ENCODE measurements at places on chromosomes 1 and 21.
A peak's percentile ranks its signal among the peaks of the same experiment; 100 is the strongest.

- DNase-seq: no peak
Observed at GRCh38 chr1:154906621-154907081, 29.9 kb downstream of the PMVK start.

DNA sequence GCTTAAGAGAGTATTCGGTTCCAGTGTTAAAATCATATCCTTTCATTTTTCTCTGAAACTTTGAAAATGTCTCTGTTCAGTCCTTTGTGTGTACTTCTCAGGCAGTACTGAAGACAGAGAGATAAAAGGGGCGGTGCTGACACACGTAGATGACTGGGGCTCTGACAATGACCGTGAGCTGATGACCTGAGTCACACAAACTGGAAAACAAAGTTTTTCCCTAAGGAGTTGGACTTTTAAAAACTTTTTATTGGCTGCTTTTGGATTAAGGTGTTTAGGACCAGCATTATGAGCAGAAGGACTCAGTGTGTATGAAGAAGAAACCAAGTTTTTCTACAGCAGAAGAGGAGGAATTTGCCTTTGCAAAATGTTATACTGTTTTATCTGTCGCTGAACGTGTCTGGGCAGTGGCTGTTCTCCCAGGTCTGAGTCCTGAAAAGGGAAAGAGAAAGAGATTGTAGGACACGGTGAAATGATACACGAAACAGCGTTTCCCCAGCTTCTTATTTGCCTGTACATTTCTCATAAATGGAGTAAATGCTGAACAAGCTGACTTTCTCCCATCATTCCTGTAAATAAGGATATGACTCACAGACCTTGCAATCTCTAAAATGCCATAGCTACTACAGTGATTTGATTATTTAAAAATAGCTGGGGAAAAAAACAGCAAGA is 51.5 kb downstream of the MAP3K7CL start:
- peak; percentile 94 for DNase-seq

DNA sequence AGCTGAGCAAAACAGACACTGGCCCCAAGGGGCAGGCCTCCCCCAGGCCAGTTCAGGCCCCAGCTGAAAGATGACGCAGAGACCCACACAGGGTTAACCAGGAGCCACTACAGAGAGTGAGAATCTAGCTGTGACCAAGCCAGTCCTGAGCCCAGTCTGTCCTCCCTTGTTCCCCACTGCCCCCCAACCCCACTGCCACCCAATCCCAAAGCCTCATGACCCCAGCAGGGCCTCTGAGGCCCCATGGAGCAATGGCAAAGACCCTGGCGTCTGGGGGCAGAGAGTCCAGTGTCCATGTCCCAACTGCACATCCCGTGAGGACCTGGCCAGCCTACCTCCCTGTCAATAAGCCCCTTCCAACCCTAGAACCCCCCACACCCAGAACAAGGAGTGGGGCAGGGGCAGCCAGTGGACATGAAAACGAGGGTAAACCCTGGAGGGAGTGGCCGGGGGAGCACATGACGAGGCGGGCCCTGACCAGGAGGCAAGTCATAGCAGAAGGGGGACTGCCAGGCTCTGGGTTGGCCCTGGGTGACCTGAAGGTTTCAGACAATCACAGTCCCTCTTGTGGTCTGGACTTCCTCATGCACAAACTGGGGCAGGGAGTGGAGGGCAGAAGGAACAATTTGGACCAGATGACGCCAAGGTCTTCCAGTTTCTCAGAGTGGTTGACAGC is 100.5 kb downstream of the GLIS1 start:
- DNase-seq: no peak

GRCh38 chr1:54312796-54313316 is 93.3 kb downstream of the SSBP3 start:
- no peak for DNase-seq

DNA sequence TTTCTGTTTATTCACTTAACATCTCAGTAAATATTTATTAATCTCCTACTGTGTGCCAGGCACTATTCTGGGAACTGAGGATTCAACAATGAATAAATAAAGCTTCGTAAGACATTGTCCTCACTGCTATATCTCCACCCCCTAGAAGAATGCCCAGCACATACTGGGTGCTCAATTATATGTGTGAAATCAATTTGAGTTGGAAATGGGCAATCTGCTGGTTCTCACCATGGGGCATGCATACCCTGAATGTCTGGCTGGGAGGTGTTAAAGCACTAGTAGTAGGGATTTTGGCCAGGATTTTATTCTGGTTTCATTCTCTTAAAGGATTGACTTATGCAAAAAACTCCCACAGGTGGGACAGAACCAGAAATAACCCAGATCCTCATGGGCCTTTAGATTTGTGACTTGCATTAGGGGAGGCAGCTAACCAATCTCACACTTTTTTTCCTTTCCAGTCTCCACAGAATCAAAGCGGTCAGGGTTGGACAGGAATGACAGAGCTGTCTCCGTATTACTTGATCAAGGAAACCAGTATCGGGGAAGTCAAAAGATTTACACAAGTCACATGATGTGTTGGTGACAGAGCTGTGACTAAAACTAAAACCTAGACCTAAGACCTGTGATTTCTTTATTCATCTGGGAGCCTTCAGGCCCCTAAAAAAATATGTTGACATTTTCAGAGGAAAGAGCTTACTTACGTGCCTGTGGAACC is 12.8 kb downstream of the GFI1 start:
- DNase-seq: no peak

GRCh38 chr1:85628791-85629531 is 48.4 kb downstream of the CCN1 start:
- DNase-seq: no peak

- peak; percentile 82 for DNase-seq
Observed at GRCh38 chr1:64823691-64824476, 79.0 kb downstream of the RAVER2 start.

- no peak for DNase-seq
Observed at GRCh38 chr1:202244841-202245261, 51.3 kb downstream of the LGR6 start.

GRCh38 chr1:91559838-91560565 is 59.4 kb downstream of the CDC7 start:
- DNase-seq: no peak

GRCh38 chr1:203117611-203118575 is 9.6 kb upstream of the ADORA1 start:
- peak; percentile 79 for DNase-seq

- DNase-seq: peak; percentile 8
Observed at GRCh38 chr1:92708368-92708950, 76.4 kb downstream of the EVI5 start.

GRCh38 chr1:159996653-159997052 is 35.1 kb downstream of the PIGM start:
- DNase-seq: no peak

DNA sequence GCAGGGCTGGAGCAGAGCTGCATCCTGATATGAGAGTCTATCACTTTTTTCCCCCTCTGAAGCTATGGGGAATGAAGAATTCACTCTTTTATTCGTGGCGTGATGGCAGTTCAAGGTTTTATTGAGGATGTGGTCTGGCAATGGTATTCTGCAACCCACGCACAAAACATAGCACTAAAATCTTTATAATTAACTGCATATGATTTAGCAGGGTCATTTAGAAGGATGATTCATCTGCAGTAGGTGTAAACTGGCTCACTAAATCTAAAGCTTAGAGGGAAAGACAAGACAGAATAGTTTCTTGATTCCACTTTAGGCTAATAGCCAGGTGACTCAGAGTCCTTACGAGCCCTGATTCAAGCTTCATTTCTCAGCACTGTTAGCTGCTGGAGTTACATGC is 25.0 kb upstream of the CHRM3 start:
- no peak for DNase-seq

DNA sequence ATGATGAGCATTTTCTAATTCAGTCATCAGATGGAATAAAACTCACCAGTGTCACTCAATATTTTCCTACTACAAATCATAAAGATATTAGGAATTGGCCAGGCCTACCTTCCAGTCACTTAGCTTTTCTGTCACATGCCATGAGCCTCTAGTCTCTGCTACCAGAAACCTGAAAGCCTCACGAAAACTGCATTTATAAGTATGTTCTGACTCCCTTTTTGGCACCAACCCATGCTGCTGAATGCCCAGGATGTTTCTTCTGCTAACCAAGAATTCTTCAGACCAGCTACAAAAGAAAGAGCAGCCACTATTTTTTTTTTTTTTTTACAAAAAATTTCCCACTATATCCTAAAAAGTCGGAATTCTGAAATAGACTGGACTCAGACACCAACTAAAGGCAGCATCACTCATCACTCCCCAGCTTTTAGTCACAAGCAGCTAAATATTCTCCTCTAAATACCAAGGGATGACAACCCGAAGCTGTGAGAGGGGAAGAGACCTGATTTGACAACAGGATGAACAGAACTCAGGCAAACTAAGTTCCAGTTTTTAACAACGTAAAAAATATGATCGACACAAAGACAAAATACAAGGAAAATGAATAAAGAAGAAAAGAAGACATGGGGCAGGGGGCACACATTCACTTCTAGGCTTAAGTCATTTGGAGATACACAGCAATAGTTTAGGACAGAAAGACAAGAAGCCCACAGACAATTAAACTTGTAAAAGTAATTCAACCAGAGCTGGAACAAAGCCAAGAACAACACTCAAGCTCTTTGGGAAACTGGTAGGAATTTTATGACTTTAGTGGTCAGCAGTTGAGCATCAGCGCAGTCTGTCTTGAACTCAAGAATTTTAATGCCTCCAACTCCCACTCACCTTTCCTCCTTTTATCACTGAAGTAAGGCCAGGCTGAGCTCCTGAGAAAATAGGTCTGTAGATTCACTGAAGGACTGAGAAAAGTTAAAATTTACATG is 1.7 kb downstream of the DCAF8 start:
- no peak for DNase-seq

- DNase-seq: no peak
Observed at GRCh38 chr1:171740356-171740863, 1.5 kb downstream of the VAMP4 start.

- DNase-seq: peak; percentile 90
Observed at GRCh38 chr1:9181176-9181906, 52.4 kb upstream of the GPR157 start.

GRCh38 chr1:21266119-21266774 is 24.0 kb downstream of the ECE1 start:
- DNase-seq: no peak

DNA sequence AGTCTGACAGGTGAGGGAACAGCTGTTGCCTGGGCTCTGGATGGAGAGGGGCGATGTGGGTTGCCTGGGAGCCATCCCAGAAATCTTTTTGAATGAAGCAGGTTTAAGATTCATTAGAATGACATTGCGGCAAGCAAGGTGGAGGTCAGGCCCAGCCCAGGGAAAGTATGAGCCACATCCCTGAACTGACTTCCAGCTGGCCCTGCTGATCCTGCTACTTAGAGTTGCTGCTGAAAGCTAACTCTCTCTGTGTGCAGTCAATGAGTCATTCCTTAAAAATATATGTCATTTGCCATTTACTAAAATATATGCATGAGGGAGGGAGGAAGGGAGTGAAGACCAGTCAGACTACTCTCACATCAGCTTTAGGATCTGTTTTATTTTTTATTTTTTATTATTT is 54.3 kb upstream of the RAB3GAP2 start:
- no peak for DNase-seq

GRCh38 chr1:22031214-22031962 is 21.1 kb upstream of the CDC42 start:
- peak; percentile 33 for DNase-seq

- DNase-seq: no peak
Observed at GRCh38 chr1:24151175-24151533, 8.2 kb upstream of the IL22RA1 start.

DNA sequence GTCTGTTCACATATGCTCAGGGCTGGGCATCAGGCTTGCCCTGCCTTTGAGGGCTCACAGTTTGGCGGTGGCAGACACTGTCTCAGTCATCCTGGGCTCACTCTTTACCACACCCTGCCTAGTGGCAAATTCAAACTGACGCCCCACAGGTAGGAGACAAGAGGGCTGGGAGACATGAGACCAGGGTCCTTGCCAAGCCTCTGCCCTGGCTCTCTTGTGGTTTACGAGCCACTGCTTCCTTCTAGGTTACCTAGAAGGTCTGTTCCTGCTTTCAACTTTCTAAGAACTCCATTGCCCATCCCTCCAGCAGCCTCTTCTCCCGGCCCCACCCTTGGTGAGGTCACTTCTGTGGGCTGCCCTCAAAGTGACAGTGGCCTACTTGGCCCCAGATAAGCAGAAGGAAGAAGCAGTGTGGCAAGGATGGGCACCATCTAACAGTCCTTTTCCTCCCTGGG is 10.5 kb downstream of the KIF21B start:
- peak; percentile 80 for DNase-seq

GRCh38 chr1:176225479-176225875 is 18.4 kb upstream of the COP1 start:
- no peak for DNase-seq

DNA sequence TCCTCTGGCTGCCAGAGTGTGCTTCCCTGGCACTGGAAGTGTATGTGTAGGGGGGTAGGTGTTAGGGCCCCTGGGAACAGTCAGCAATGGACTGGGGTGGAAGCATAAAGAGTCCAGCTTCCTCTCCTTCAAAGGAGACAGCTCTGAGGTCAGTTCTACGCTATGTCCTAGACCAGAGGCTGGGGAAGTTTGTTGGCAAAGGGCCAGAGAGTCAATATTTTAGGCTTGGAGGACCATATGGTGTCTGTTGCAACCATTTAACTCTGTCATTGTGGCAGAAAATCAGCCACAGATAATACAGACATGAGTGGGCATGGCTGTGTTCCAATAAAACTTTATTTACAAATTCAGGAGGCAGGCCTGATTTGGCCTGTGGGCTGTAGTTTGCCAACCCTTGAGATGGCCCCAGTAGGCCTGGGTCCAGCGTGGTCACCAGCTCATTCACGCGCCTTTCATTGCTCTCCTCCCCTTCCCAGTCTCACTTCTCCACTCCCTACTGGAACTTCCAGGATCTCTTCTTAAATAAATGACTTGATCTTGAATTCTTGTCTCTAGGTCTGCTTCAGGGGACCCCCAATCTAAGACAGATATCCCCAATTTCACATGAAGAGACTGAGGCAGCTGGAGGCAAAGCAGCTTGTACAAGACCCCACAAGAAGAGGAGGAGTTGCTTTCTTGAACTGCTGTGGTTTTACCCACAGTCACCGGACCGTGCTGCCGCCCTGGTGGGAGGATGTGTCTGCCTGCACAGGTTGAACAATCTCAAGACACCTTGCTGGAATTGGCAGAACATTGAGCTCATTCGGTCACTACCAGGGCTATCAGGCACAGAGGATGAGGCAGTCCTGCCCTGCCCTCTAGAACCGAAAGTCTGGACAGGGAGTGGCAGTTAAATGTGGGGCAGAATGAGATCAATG is 162.4 kb upstream of the POU3F1 start:
- peak; percentile 7 for DNase-seq

- DNase-seq: no peak
Observed at GRCh38 chr1:87030740-87031690, 116.6 kb downstream of the HS2ST1 start.

- no peak for DNase-seq
Observed at GRCh38 chr1:234572966-234573365, 37.0 kb downstream of the IRF2BP2 start.

DNA sequence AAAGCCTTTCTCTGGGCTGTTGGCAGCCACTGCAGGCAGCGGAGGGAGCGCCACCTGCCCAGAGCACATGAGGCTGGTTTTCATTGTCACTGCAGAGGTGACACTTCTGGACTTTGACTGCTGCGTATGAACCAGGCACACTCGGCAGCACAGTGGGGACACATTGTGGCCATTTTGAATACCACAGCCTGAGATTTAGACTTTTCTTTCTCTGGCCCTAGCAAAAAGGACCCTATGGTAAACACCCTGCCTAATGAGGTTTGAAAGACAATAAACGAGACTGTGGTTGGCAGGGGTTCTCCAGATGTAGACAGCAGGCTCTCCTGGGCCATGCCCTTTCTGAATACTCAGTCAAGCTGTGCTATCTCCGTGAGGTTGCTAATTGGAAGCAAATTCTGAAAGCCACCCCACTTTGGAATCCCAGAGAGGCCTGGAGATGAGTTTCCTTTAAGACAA is 12.0 kb upstream of the KCNE2 start:
- peak; percentile 50 for DNase-seq

- no peak for DNase-seq
Observed at GRCh38 chr1:103101399-103101798, 6.9 kb downstream of the COL11A1 start.

All from suppressor macrophage treated with lipopolysaccharide for 1 hour (primary cell).